NCI-H460 (cell line): ENCODE measurements at places on chromosomes 16 and 17. TPM values are rescaled to one million over a fixed set of nuclear protein-coding genes. Genes with fewer than 3 reads are reported as not detected.

DNA sequence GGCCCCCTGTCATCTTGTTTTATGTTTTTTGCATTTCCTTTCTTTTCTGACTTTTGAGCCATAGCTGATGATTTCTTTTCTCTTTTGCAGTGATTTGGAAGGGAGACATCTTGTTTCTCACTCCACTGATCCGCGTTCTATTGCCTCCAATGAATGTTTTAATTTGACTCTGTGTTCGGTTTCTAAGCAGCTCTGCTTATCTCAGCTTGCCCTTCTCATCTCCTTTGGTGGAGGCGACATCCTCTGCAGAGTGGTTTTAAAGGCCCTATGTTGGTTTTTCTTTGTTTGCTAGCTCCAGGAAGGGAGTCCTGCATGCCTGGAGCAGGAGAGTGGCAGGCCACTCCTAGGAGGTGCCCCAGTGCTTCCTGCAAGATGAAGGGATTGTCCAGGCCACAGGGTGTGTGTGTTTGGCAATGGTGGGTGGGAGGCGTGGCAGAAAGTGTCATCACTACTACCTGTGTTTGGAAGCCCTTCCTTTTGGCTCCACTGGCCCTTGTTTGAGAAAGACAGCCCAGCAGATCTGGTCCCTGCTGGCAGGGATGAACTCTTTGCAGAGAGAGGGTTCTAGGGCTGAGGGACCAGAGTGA, 13.6 kb downstream of the SMPD3 start:
- DNase-seq = no peak

DNA sequence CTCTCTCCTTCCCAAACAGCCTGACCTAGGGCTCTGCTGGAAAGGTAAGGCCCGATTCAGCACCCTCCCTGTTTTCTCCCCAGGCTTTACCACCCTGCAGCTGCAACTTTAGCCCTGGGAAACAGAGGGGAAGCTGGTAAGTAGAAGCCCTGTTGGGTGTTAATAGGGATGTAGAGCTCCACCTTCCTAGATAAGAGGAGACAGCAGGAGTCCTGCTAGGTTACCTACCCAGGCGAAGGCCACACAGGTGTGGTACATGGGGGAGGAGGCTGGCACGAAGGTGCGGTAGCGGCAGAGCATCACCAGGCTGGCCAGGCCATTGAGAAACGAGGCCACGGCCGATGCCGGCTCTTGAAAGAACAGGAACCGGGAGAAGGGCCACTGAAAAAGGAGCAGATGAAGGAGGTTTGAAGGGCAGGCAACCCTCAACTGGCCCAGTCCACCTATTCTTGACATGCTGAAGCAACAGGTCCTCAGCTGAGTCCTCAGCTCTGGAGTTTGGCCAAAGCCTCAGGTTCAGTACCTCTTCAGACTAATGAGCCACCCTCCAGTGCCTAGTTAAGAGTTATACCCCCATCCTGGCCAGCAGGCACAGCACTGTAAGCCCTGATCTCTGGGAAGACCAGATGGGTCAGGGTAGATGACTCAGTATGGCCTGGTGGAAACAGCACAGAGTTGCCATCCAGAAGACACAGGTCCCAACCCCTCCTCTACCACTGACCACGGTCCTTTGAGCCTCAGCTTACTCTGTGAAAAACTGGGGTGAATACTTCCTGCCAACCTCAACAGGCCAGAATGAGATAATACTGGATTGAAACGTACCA, 3.3 kb downstream of the PGAP3 start:
- DNase-seq = no peak

GRCh38 chr17:69404399-69404798, 10.1 kb upstream of the MAP2K6 start:
- peak; percentile 46 for DNase-seq

DNA sequence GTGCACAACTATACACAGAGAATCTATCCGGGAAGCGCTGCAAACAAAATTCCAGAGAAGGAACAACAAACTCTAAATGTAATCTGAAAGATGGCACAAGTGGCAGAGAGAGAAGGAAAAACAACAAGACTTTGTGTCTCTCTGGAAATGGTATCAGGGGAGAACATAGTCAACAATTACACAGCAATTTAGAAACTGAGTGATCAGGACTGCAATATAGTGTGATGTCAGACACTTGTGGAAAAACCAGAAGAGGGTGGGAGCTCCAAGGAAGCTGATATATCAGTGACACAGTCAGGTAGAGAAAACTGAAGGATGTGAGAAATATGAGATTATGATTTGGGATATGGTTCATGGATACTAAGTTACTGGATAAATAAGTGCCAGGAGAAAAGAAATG, 8.2 kb downstream of the ZNF19 start:
- DNase-seq = no peak

- no peak for DNase-seq
Measured at GRCh38 chr16:67013233-67013822, 15.6 kb upstream of the CBFB start.

- DNase-seq = no peak
Measured at GRCh38 chr16:83308414-83308813, 499.4 kb upstream of the HSBP1 start.

DNA sequence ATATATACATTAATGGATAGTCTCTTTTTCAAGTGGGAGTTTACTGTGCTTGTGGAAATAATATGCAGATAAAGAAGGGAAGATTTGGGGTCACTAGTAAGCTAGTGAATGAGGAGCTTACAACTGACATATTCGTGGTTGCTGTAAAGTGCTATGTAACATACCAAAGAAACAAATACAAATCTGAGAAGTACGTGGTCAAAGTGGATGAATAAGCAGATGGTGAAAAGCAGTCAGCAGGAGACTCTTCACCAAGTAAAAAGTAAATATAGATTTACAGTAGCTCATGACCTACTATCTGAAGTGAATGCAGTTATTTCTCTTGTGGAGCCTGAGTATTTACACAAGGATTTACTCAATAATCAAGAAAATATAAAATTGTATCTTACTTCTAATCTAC, 136.6 kb upstream of the ELAC2 start:
- DNase-seq = no peak

DNA sequence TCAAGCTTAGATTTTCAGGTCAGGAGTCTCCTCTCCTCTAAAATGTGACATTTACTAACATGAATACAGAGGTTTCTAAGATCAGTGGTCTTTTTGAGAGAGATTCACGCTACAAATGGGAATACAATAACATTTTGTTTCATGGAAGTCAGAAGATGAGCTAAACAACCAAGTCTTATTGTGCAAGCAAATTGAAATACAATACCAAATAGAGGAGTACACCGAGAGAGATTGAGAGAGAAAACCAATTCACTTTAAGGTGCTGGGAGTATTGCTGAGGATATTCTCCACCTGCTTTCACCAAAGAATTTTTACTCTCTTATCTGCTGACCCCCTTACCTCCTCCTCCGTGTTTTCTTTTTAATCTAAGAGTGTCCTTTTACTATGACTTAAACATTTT, 11.5 kb downstream of the VEZF1 start:
- no peak for DNase-seq

ADAMTS18 gene
- not detected in 2 replicates for total RNA-seq

LGALS9B gene
- 1.8 and 1.9 TPM in 2 replicates for total RNA-seq

PLA2G10 gene
- not detected in 2 replicates for total RNA-seq
